ENCODE measurements at places on chromosomes 3 and 15.
A peak's percentile ranks its signal among the peaks of the same experiment; 100 is the strongest.

DNA sequence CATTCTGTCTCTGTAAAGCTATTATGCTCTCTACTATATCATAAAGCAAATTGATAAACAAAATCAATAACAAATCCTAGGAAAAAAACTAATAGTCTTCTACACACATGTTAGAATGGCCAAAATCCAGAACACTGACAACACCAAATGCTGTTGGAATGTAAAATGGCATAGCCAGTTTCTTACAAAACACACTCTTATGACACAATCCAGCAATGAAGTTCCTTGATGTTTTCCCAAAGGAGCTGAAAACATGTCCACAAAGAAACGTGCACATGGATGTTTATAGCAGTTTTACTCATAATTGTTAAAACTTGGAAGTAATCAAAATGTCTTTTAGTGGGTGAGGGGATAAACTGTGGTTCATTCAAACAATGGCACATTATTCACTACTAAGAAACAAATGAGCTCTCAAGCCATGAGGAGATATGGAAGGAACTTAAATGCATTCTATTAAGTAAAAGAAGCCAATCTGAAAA, 32.7 kb downstream of the CADM2 start:
- DNase-seq = no peak

DNA sequence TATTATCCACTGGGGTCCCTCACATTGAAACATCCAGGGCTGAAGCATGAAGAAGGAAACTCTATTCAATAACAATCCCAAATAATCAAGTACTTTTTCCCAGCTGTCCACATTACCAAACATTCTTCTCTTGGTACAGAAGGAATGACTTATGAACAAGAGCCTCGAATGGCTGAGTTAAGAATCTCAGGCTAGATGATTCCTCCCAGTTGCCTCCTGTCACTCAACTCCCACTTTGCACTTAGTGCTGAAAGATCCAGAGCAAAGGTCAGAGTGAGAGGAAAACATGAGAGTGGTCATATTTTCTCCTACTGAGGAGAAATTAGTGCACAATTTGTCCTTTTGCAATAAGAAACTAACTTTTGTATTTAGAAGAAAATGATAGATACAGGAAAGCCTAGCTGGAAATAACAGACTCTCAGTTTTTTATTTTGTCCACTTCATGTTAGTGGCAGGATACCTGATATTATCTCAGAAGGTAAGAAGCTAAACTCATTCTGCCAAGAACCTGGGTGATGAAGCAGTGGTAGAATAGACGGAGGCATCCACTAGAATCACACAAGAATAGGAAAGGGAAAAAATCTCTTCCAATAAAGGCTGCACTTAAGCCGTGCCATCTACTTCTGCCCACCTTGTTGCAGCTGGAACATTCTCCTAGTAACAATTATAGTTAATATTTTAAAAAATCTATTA, 46.2 kb downstream of the GADL1 start:
- no peak for DNase-seq

GRCh38 chr3:169215461-169216352, 447.8 kb downstream of the MECOM start:
- no peak for DNase-seq

DNA sequence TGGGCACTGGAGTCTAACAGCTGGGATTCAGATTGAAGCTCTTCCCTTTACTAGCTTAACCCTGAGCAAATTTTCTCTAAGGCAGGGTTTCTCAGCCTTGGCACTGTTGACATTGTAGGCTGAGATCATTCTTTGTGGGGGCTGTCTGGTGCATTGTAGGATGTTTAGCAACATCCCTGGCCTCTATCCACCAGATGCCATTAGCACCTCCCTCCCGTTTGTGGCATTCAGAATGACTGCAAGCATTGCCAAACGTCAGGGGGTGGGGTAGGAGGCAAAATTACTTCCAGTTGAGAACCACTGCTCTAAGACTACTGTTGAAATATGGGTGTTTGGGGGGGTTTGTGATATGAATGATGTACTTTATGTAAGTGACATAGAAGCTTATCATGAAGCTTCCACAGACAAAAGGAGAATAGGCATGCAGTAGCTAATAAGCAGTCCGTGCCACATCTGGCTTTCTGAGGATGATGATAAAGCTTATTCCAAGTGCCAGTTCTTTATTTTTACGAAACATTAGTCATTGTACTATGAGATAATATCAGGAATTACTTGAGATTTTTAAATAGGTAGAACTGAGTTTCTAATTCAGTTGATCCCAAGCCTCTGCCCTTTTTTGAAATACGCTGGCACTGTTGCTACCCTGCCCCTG, 39.3 kb downstream of the NKIRAS1 start:
- DNase-seq = peak; percentile 82

DNA sequence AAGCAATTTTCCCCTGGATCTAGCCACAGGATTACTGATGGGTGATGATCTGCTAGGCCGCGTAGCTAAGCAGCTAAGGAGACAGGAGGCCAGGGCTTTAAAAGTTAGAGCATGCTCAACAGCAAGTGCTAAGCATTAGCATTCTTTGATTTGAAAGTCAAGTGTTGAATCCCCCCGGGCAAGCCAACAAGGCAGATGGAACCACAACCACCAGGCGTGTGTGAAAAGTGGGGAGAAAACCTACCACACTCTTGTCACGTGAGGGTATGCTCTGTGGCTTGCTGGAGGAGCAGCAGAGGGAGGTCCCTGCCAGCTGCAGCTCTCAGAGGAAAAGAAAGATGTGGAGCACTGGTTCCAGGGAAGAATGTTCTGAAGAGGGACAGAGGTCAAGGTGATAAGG, 20.9 kb downstream of the SLC51A start:
- no peak for DNase-seq

- DNase-seq = no peak
Measured at GRCh38 chr15:35060591-35060990, 24.5 kb downstream of the NANOGP8 start.

DNA sequence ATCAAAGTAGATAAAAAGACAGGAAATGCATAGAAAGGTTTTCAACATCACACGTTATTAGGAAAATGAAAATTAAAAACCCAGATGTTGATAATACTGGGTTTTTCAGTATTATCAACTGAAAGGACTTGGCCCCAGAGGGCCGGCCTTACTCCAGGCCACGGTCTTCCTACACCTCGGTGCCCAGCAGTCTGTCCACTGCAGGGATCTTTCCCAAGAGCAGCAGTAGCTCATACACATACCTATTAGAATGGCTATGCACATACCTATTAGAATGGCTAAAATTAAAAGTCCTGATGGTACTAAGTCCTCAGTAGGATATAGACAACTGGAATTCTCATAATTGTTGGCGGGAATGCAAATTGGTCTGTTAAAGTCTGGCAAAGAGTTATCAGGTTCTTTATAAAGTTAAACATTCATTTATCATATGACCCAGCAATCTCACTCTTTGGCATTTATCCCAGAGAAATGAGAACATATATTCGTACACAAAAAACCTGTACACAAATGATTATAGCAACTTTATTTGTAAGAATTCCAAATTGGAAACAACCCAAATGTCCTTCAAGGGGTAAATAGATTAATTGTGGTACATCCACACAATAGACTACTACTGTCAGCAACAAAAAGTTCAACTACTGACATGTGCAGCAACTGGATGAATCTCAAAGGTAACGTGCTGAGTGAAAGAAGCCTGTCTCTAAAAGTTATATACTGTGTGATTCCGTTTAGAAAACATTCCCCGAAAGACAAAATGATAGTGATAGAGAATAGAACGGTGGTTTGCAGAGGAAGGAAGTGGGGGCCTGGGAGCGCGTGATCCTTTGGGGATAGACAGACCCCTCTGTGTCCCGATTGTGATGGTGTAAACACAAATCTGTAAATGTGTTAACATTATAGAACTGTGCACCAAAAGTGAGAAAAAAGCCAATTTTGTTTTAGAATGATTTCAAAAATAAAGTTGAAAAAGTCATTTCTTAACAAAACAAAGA, 62.3 kb downstream of the MCTP2 start:
- DNase-seq = no peak

DNA sequence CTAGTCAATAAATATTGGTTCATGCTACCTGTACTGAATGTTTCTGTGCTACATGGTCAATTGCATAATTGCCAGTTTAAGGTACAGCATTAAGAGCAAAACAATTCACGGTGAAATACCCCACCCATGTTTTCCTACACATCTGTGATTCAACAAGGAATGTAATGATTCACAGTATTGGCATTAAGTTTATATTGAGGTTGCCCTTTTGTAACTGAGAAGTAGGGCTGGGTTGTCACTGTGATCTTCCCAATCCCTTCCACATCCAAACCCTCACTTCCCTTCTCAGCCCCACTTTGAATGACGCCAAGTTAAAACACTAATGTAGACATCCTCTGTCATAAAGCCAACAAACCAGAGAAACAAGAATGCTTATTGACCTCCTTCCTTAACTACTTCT, 112.0 kb upstream of the TJP1 start:
- DNase-seq = no peak

DNA sequence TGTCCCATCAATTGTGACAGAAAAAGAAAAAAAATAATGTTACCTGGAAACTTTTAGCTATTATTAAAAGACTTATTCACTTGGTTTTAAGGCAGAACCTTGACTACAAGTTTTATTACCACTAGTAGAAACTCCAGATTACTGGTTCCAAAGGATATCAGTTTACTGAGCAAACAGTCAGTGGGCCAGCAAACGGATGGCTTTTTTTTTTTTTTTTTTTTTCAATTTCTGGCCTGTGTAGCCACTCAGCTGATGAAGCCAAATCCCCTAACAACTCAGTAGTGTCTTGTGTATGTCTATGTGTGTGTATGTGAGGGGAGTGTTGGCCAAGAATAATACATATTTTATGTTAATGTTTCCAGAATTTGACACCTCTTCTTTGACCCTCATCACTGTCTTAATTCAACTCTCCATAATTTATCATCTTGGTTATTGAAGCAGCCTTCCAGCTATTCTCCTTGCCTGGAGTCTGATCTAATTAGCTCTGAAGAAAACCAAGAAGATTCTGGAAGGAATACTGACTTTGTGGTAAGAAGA, 724.9 kb downstream of the NSUN3 start:
- DNase-seq = no peak

DNA sequence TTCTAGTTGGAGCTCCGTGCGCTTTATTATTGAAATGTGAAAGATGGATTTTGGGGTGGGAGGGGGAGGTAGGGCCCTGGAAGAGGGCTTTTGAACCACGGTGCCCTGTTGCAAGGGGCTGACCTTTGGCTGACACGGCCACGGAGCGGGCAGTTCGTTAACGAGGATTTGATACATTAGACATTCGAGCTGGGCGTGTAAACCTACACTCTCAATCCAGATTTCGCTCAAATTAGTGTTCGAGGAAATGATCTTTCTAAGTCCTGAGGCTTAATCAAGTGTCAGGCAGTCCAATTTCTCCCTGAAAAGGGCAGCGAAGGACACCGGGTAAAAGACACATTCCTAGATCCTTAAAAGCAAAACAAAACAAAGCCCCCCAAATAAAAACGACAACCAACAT, 13.0 kb downstream of the ZIC1 start:
- DNase-seq = no peak

DNA sequence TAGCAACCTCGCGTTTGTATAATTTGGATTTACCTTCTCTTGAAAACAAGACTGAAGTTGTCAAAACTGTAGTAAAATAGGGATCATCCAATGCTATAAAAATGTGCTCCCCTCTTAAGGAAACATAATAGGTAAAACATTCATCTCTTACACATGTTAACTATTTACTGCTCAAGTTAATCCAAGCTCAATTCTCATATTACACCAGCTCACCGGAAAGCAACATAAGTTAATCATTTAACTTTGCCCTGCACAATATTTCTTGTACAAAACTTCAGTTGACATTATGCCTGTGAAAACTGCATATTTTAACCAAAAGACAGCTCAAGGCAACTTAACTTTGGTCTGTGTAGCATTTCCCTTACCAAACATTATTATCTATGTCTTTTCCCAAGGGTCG, 634.2 kb downstream of the NAALADL2 start:
- DNase-seq = no peak

DNA sequence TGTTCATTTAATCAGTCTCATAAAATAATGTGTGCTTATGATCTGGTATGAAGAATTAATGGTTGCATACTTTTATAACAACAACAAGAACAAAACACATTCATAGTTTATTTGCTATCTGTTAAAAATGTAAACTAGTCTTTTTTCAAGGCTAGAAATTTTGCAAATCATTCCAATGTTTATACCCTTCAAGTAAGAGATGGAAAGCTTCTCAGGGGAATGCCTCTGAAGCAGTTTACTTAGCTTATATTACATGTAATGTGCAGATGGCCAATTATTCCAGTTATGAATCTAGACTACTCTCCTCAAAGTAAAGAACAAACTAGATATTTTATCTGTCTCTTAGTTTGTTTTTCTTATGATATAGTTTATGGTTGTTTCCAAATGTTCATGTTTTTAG, 575.4 kb downstream of the NAALADL2 start:
- DNase-seq = no peak

GRCh38 chr15:59997070-59997701, 6.9 kb upstream of the FOXB1 start:
- no peak for DNase-seq

DNA sequence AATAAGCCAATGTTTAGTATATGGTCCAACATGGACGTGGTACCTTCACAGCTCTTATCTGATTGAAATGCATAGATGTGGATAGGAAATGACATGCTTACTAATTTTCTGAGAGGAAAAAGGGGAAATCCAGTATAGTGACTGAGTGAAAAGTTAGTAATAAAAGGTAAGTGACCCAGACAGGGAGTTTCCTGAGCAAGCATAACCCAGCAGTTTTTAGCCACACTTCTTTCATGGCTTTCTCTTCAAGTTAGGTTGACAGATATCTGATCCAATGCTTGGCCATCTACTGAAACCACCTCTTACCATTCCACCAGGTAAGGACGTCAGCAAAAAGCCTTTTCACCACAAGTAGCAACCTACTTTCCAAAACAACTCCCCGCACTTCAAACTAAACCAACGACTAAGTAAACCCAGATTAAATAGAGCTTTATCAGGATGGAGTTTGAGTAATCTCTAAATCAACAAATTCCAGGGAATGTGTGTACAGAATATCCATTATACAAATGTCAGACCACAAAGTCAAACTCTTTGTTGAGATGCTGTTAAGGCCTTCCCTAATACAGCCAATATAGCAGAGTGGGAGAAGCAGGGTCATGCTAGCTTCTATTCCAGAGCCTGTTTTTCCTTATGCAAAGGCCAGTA, 329.7 kb downstream of the RORA start:
- DNase-seq = no peak

DNA sequence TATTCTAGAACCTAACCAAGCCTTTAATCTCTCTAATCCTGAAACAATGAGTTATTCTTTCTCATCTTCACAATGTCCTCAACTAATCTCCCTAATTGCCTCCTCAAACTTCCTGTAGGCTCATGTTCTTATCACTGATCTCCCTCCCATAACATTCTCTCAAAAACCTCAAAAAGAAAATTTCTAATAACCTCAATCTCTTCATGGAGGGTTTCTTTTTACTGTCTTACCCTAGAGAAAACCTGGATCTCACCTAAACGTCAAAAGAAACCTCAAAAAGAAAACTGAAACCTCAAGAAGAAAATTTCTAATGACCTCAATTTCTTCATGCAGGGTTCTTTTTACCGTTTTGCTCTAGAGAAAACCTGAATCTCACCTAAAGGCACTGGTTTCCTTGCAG, 150.2 kb downstream of the GSK3B start:
- no peak for DNase-seq
